Psoas muscle (tissue), 8 donors: ENCODE measurements at places on chromosomes 16 and 17. TPM values are rescaled to one million over a fixed set of nuclear protein-coding genes. Genes with fewer than 3 reads are reported as not detected.

DNA sequence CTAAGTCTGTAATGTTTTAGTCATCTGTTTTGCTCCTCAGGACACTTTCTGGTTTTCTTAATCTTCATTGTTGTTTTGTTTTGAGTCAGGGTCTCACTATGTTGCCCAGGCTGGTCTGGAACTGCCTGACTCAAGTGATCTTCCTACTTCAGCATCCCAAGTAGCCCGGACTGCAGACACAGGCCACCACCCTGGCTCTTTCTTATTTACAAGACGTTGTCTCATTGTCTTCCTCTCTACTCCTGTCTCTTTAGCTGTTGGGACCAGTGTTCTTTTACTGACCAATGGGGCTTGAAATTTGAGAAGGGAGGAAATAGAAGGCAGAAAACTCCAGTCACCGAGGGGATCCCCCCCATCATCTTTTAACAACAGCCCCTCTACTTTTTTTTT is 1.2 kb downstream of the SCPEP1 start:
- no peaks in the 10 kb centered on the region for H3K36me3 ChIP-seq
- H3K4me1 ChIP-seq: peaks cover 8% of the 10 kb centered on the region
- H3K4me3 ChIP-seq: peak overlapping the region; percentile 79
- DNase-seq: no peak
- H3K27me3 ChIP-seq: no peaks in the 10 kb centered on the region

The KRTAP3-2 gene
- not detected for polyA plus RNA-seq

DNA sequence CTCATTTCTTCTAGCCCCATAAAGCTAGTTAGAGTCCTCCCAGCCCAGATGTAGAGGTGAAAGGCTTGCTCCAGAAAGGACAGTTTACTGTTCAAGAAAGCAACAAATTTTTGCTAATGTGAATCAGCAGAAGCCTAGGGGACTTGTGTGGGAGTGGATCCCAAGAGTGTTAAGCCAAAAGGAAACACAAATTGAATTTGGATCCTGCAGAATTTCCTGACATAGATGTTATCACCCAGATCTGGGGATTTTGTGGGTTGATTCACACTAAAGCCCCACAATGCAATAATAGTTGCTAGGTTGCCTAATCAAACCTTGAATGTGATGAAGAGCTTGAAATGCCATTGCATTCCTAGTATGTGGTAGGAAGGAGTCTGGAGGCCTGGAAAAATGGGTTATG is 135.2 kb upstream of the HS3ST3A1 start:
- H3K4me3 ChIP-seq: no peak overlapping the region
- H3K4me1 ChIP-seq: no peaks in the 10 kb centered on the region
- no peaks in the 10 kb centered on the region for H3K36me3 ChIP-seq
- H3K27me3 ChIP-seq: no peaks in the 10 kb centered on the region
- no peak overlapping the region for H3K27ac ChIP-seq
- DNase-seq: no peak

GRCh38 chr16:72764015-72764654 is 283.8 kb downstream of the ZFHX3 start:
- H3K4me3 ChIP-seq: no peak overlapping the region
- H3K4me1 ChIP-seq: peaks cover 4% of the 10 kb centered on the region
- no peak overlapping the region for H3K27ac ChIP-seq
- no peaks in the 10 kb centered on the region for H3K27me3 ChIP-seq

The PITPNM3 gene
- polyA plus RNA-seq: 0.27 TPM

GRCh38 chr16:89498839-89499238 is 8.5 kb upstream of the ANKRD11 start:
- H3K27ac ChIP-seq: peak overlapping the region; percentile 65
- no peaks in the 10 kb centered on the region for H3K4me1 ChIP-seq
- peak; percentile 73 for DNase-seq
- no peak overlapping the region for H3K4me3 ChIP-seq
- no peaks in the 10 kb centered on the region for H3K27me3 ChIP-seq
- no peaks in the 10 kb centered on the region for H3K36me3 ChIP-seq

The CD300E gene
- 0.27 TPM for polyA plus RNA-seq

GRCh38 chr17:45433159-45433535 is 477 bp upstream of the ARHGAP27 start:
- H3K4me1 ChIP-seq: peaks cover 19% of the 10 kb centered on the region
- peak overlapping the region; percentile 10 for H3K27ac ChIP-seq
- H3K27me3 ChIP-seq: no peaks in the 10 kb centered on the region
- H3K36me3 ChIP-seq: peaks cover 3% of the 10 kb centered on the region
- H3K4me3 ChIP-seq: peak overlapping the region; percentile 65

DNA sequence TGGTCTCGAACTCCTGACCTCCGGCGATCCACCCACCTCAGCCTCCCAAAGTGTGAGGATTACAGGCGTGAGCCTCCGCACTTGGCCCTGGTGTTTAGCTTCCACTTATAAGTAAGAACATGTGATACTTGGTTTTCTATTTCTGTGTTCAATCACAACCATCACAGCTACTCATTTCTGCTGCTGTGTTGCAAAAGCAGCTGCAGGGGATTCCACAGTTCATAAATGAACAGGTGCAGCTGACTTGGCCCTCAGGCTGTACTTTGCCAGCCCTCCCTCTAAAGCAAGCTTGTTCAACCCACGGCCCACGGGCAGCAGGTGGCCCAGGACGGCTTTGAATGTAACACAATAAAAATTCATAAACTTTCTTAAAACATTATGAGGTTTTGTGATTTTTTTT is 79.2 kb downstream of the SLC39A11 start:
- DNase-seq: no peak
- no peaks in the 10 kb centered on the region for H3K27me3 ChIP-seq
- H3K27ac ChIP-seq: no peak overlapping the region
- no peaks in the 10 kb centered on the region for H3K4me1 ChIP-seq

The ABCA6 gene
- polyA plus RNA-seq: 2.7 TPM

- H3K4me3 ChIP-seq: no peak overlapping the region
- peaks cover 28% of the 10 kb centered on the region for H3K4me1 ChIP-seq
- H3K27ac ChIP-seq: peak overlapping the region; percentile 74
- H3K36me3 ChIP-seq: no peaks in the 10 kb centered on the region
- peak; percentile 77 for DNase-seq
- H3K27me3 ChIP-seq: no peaks in the 10 kb centered on the region
Measured at GRCh38 chr16:2985893-2986355, 5.7 kb upstream of the PKMYT1 start.

GRCh38 chr16:47571049-47571448 is 109.9 kb downstream of the PHKB start:
- DNase-seq: no peak
- no peak overlapping the region for H3K27ac ChIP-seq
- no peaks in the 10 kb centered on the region for H3K36me3 ChIP-seq
- H3K4me3 ChIP-seq: no peak overlapping the region
- peaks cover 9% of the 10 kb centered on the region for H3K4me1 ChIP-seq
- no peaks in the 10 kb centered on the region for H3K27me3 ChIP-seq
